RCC 7860 (cell line): ENCODE measurements at places on chromosomes 2 and 18.
A peak's percentile ranks its signal among the peaks of the same experiment; 100 is the strongest.

DNA sequence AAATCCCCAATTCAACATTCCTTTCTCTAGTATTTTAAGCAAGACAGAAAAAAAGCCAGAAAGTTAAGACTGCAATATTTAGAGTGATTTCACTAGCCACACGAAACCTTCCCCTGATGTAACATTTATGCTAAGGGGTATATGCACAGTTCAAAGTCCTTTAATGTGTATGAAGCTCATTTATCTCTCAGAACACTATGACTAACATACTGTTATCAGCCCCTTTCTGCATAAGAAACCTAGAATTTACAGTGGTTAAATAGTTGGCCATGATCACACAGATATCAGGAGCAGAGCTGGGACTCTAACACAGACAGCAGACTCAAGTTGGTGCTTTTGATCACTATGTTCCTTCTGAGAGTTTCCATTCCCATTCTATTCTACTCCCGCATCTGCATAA, 185.5 kb downstream of the CDH2 start:
- no peak for DNase-seq

DNA sequence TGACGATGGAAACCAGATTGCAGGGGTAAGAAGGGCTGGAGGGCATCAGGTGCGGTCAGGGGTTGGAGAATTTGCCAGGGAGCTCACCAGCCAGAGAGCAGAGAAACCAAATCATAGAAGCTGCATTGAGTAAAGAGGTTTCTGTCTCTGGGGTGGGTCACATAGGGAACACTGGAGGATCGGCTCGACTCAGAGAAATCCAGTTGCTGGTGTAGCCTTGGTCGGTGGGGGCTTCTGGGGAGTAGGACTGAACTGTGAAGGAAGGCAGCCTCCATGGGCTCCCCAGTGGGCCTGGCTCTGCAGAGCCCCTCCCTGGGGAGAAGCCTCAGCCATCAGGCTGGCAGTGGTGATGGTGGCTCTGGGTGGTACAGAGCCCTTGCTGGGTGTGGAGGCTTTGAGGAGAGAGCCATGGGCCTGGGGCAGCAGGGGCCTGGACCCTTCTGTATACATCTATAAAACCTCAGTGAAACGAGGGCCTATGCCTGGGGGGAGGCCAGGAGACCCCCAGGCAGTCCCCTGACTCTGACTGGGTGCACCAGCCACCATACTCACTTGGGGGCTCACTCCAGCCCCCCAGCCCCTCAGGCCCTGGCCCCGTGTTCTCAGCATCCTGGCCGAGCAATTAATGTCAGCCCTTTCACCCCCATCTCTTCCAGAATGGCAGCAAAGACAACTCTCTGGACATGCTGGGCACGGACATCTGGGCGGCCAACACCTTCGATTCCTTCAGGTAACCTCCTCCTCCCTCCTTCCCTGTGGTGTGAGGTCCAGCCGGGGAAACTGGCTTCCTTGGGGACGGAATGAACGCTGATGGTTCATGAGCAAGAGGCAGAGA, 124.5 kb downstream of the CTIF start:
- no peak for DNase-seq

- DNase-seq: no peak
These were observed 62.0 kb downstream of the TMEM185B start for GRCh38 chr2:120161190-120161589.

- DNase-seq: no peak
These were observed 312.9 kb upstream of the REV1 start for GRCh38 chr2:99802734-99803133.

DNA sequence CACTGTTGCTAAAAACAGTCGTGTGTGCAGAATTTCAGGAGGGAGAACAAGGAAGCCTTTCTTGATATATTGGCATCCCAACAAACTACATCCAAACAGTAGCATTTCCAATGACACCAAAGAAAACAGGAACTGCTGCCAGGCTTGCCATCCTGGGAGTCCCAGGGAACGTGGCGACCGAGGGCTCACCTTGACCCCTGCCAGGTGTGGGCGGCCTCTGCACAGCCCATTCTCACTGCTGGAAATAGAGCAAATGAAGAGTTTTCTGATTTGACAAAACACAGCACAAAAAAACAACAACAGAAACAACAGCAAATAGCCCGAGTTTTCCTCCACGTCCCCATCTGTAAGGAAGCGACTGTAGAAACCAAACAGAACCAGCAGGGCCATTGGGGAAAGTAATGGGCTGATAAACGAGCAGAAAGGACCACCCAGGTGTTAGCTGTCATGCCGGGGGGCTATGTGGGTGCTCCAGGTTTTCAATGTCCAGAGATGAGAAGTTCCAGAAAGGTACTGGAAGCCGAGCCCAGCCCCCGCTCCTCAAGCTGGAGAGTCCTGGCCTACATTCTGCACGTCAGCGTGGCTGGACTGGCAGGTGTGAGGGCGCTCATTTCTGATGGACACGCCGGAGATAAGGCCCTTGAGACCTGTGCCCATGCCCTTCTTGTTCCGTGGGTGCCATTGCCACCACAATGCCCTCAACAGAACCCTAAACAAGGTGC, 80.8 kb downstream of the TWIST2 start:
- no peak for DNase-seq

GRCh38 chr2:200695191-200695590, 109.4 kb downstream of the AOX1 start:
- no peak for DNase-seq

DNA sequence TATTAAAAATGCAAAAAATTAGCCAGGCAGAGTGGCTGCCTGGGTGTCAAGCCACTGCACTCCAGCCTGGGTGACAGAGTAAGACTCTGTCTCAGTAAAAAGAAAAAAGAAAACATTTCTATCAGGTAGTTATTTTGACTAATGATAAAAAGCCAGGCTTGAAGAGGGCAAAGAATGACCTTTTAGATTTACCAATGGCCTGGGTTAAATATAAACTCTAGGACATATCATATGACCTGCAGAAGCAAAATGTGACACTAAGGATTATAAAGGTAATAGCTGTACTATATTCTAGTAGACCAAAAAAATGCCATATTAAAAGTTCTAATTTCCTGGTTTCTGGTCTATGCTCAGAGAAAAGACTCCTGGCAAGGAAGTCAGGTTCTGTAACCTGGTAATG, 16.1 kb upstream of the STAMBP start:
- no peak for DNase-seq

DNA sequence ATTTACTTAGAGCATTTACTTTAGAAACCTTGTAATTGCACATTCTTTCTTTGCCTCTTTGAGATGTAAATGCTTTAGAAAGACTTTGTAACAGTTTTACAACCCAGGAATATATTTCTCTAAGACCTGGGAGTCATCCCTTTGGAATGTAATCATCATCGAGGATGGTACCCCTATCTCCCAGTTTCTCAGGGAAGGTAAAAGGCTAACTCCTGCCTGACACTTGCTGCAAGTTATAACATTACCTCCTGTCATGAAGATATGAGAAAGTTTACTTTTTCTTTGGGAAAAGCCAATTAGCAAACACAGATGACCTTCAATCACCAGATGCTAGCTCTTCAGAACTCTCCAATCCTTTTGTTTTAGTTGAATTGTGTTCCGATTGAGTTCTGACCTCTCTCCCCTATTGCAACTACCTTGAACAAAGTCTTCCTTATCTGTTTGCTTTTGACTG, 420.3 kb upstream of the FSIP2 start:
- no peak for DNase-seq

DNA sequence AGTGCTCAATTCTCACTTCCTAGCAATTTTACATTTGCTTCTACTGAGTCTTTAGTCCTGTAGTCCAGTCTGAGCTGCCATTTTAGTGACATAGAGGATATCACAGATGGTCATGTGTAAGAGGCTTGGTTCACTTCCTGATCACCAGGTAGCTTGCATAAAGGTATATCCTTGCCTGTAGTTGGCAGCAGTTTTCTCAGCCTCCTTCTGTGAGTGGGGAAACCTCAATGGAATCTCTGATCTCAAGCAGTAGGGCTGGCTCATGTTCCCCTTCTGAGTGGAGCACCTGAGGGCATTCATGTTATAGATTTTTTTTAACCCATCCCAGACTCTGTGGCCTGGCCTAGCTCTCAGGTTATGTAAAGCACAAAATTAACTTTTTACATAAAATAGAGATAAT, 278.4 kb downstream of the RDH14 start:
- DNase-seq: no peak

GRCh38 chr2:184157141-184157540, 441.2 kb upstream of the ZNF804A start:
- DNase-seq: no peak

DNA sequence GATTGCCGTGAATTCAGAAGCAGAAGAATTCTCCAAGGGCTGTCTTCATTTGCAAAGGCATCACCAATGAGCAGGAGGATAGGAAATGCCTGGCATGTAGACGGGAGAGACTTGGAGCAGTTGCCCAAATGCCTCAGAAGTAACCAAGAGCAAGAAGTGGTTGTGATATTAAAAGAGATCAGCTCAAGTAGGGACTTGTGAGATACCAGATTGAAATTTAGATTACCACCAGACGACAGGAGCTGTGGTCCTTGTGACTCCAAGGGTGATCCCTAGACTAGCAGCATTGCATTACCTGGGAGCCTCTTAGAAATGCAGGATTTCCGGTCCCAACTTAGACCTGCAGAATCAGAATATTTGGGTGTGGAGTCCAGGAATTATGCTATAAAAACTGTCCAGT, 228.6 kb upstream of the EPAS1 start:
- DNase-seq: no peak

- peak; percentile 76 for DNase-seq
These were observed at the start of gene NCOA1 for GRCh38 chr2:24490690-24491541. Gene NCOA1, plus strand, starts transcription at chr2:24491254. Its CDS starts 167,424 bp downstream, at chr2:24658678.

DNA sequence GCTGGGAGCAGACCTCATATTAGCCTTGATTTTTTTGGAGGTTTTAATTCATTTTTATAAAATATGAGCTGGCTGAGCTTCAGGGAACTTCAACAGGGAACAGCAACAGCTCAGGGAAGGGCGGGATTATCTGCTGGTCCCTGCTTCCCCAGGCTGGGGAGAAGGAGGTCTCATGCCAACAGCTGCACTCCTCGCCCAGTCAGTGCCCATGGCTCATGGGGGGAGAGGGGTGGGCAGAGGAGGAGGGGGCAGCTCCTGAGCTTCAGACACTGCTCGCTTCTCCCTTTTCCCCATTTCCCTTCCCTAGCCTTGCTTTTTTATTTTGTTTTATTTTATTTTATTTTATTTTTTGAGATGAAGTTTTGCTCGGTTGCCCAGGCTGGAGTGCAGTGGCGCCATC, 442 bp upstream of the OTOF start:
- no peak for DNase-seq

- DNase-seq: peak; percentile 27
These were observed 198.1 kb downstream of the PDE1A start for GRCh38 chr2:182228741-182229140.

- DNase-seq: no peak
These were observed 124.4 kb downstream of the GRB14 start for GRCh38 chr2:164496881-164497280.

DNA sequence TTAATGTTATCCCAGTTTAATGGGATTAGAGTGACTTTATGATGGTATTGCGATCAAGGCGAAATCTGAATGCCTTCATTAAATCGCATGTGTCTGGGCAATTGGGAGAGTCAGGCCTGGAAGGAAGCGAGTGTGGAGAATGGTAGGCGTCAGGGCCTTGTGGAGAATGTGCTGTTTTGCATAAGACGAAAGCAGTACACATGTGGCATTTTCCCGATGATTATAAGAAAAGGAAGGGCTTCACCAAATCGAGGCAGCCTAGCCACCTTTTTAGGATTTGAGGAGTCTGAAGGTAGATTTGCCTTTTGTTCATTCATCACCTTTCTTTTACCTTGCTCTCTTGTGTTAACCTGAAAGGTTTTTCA, 1.0 kb downstream of the ZNF532 start:
- no peak for DNase-seq

DNA sequence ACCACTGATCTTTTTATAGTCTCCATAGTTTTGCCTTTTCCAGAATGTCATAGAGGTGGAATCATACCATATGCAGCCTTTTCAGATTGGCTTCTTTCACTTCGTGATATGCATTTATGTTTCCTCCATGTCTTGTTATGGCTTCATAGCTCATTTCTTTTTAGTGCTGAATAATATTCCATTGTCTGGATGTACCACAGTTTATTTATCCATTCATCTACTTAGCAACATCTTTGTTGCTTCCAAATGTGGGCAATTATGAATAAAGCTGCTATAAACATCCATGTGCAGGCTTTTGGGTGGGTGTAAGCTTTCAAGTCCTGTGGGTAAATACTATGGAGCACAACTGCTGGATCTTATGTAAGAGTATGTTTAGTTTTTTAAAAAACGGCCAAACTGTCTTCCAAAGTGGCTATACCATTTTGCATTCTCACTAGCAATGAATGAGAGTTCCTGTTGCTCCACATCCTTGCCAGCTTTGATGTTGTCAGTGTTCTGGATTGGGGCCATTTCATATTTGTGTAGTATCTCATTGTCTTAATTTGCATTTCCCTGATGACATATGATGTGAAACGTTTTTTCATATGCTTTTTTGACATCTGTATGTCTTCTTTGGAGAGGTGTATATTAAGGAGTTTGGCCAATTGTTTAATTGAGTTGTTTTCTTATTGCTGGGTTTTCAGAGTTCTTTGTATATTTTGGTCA, 20.6 kb downstream of the STPG4 start:
- no peak for DNase-seq

DNA sequence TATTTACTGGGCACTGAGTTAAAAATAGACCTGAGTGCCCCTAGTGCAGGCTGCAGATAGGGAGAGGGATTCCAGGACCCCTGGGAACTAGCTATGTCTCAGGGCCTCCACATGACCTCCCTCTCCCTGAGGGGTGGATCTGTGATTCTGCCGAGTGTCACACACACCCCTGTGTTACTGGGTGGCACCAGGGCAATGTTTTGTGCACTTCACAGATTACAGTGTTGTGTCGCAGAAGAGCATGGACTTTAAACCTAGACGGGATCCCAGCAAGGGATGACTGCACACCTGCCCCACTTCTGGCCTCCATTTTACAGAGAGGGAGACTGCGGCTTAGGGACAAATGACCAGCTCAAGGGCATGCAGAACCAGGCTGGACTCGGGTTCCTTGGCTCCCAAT, 65.6 kb downstream of the ZFP36L2 start:
- no peak for DNase-seq

DNA sequence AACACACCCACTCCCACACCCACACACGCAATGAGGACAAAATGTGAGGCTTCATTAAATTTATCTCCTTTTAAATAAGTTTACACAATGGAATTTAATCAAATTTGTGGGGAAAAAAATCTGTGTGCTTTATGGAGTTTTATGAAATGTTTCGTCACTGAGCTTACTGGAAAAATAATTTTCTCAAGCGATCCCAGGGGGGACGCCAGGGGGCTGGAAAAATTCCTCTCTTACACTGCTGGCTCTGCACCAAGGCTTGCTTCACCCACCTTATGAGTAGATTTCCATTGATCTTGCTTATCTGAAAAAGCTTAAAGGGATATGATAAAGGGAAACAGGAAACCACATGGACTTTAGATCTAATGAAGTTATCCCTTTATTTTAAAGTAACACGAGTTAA, 95.5 kb downstream of the CABYR start:
- DNase-seq: no peak

GRCh38 chr2:2641541-2642410, 310.7 kb upstream of the MYT1L start:
- peak; percentile 78 for DNase-seq

- no peak for DNase-seq
These were observed 143.9 kb downstream of the LTBP1 start for GRCh38 chr2:33090553-33091134.
